ENCODE measurements at places on chromosomes 1 and 21. TPM values are rescaled to one million over a fixed set of nuclear protein-coding genes. Genes with fewer than 3 reads are reported as not detected.

- no peak overlapping the region for H3K27ac ChIP-seq
- no peaks in the 10 kb centered on the region for H3K4me1 ChIP-seq
Measured at GRCh38 chr1:89005286-89006151, 13.1 kb upstream of the KYAT3 start.

- no peak overlapping the region for H3K4me3 ChIP-seq
- DNase-seq, result no peak
- no peaks in the 10 kb centered on the region for H3K4me1 ChIP-seq
- no peaks in the 10 kb centered on the region for H3K36me3 ChIP-seq
- no peaks in the 10 kb centered on the region for H3K27me3 ChIP-seq
Measured at GRCh38 chr1:9922342-9922741, 12.3 kb upstream of the CTNNBIP1 start.

DNA sequence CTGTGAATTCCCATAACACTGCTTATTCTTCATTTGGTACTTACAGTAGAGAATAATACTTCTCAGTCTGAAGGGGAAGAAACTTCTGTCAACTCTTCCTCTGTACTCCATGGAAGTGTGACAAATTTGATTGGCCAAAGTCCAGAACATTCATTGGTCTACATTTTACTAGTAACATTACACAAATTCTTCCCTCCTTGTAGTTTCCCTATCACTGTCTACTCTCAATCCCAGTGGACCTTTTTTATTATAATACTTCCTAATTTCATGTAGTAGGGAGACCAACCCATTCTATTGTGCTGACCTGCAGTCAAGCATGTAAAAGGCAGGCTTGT is 74.7 kb downstream of the ALG6 start:
- no peak for DNase-seq
- no peaks in the 10 kb centered on the region for H3K4me1 ChIP-seq
- H3K4me3 ChIP-seq, result no peak overlapping the region

GRCh38 chr1:154171880-154172279 is 17.0 kb upstream of the NUP210L start:
- H3K27me3 ChIP-seq, result no peaks in the 10 kb centered on the region
- H3K4me1 ChIP-seq, result peaks cover 31% of the 10 kb centered on the region
- H3K27ac ChIP-seq, result no peak overlapping the region
- DNase-seq, result no peak

Gene GBP1
- 44.8 TPM for polyA plus RNA-seq

Gene FAM72D
- polyA plus RNA-seq, result 3.5 TPM

Gene RRP1
- polyA plus RNA-seq, result 27.0 TPM
